PC-3 (cell line): ENCODE measurements at places on chromosomes 12 and 14. TPM values are rescaled to one million over a fixed set of nuclear protein-coding genes. Genes with fewer than 3 reads are reported as not detected.

- DNase-seq, result no peak
These were observed 19.7 kb downstream of the ASPG start for GRCh38 chr14:104105071-104105821.

TOMM20L gene
- not detected in 2 replicates for total RNA-seq

DNA sequence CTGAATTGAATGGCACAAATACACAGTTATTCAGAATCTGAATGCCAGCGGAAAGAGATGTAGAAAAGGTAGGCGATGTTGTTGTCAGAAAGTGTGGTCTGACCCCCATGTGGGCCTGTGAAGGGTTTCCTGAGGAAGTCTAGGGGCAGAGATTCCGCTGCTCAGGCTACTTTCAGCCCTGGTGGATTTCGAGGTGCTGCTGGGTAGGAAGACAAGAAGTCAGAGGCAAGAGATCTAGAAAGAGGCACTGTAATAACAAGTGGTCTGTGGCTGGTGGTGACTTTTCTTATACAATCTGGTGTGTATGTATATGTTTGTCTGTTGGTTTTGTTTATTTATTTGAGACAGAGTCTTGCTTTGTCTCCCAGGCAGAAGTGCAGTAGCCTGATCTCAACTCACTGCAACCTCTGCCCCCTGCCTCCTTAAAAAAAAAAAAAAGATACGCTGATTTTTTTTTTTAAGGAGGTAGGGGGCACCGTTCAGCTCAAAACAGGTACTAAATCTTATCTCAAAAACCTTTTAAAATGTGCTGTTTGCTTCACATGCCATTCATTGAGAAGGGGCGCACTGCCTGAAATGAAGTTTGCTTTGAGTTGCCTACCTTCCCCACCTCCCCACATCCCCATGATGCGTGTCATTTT is 27.1 kb upstream of the MANSC4 start:
- no peak for DNase-seq

EXOC3L4 gene
- 1.4 and 2.0 TPM in 2 replicates for total RNA-seq

DNA sequence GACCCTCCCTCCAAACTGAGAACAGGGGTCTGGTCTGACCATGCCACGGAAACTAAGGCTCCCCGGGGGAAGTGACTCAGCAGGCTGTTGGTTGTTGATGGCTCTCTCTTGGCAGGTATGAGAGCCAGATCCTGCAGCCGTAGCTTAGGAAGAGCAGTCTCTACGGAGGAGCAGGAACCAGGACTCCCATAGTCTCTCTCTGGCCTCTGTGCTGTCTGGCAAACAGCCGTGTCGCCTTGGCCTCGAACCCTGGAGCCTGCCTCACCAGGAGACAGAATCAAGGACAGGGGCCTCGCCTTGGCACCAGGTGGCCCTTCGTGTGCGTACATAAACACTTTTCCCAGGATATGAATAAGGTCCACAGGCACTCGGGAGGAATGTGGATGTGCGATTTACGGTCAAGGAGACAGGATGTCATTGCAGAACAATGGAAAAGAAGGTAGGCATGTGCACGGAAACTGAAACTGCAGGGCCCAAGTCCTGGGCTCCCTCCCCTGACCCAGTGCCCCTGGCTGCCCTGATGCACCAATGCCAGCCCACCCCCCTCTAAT is 7.9 kb downstream of the VWF start:
- peak; percentile 44 for DNase-seq

CCDC184 gene
- not detected in 2 replicates for total RNA-seq

GRCh38 chr12:76878899-76879709 is at the start of gene CSRP2:
CSRP2 (minus strand) TSS chr12:76879019; CDS start chr12:76866260, 12,759 bp downstream.
- peak; percentile 92 for DNase-seq

GRCh38 chr14:89041257-89041582 is 216.8 kb downstream of the TTC8 start:
- peak; percentile 78 for DNase-seq

GRCh38 chr14:93044556-93044955 is 71.2 kb downstream of the ITPK1 start:
- DNase-seq, result no peak

DNA sequence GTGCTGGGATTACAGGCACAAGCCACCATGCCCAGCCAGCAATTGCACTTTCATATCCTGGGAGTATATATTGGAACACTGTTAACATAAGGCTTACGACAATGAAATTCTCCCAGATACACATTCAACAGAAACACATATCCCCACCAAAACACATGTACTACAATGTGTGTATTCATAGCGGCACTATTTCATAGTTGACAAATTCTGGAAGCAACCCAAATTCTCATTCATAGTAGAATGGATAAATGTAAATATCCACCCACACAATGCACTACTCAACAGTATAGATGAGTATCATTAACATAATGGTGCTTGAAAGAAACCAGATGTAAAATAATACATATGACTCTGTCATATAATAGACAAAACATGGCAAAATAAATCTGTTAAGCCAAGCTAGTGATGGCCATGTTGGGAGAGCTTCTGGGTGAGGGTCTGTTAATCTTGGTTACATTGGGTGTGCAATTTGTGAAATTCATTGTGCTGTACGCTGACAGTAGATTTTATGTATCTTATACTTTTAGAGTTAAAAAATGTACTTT is 2.6 kb upstream of the DNAAF2 start:
- DNase-seq, result no peak

GRCh38 chr12:104628831-104629135 is 172.0 kb downstream of the CHST11 start:
- DNase-seq, result no peak

DLGAP5 gene
- 94.1 and 97.9 TPM in 2 replicates for total RNA-seq

TMEM119 gene
- not detected in 2 replicates for total RNA-seq

UNC79 gene
- not detected in 2 replicates for total RNA-seq

DNA sequence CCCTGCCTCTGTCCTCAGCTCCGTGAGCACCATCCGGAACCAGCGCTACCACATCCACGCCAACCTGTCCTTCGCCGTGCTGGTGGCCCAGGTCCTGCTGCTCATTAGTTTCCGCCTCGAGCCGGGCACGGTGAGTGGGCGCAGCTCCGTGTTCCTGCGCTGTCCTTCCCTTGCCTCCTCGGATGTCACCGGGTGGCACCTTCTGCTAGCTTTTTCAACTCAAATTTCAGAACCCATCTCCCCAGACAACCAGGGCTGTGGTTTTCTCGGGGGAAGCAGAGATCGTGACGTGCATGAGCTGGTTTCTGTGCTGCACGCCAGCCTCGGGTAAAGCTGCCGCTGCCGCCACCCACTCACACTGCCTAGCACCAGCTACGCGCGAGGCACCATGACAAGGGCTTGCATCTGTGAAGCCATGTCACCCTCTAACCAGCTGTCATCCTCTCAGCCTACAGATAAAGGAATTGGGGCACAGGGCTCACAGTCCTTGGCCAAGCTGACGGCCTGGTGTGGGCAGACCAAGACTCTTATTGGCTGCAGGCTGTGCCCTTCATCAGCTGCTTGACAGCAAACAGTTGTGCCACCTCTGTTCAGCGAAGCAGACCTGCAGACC is 152.1 kb downstream of the ADGRD1 start:
- DNase-seq, result no peak

GRCh38 chr12:96670334-96670899 is 181.0 kb downstream of the CFAP54 start:
- no peak for DNase-seq

GSC gene
- not detected in 2 replicates for total RNA-seq

- no peak for DNase-seq
These were observed 22.1 kb downstream of the SEC23A start for GRCh38 chr14:39080886-39081285.

DENND5B gene
- 4.2 and 14.2 TPM in 2 replicates for total RNA-seq

ST8SIA1 gene
- not detected in 2 replicates for total RNA-seq

- no peak for DNase-seq
These were observed 185.8 kb downstream of the SLC15A4 start for GRCh38 chr12:128637642-128638606.

TC2N gene
- total RNA-seq, result 3.7 and 6.2 TPM in 2 replicates

GRCh38 chr14:100885196-100885595 is 18.3 kb downstream of the RTL1 start:
- DNase-seq, result no peak

FGD4 gene
- 3.2 and 3.9 TPM in 2 replicates for total RNA-seq

DNA sequence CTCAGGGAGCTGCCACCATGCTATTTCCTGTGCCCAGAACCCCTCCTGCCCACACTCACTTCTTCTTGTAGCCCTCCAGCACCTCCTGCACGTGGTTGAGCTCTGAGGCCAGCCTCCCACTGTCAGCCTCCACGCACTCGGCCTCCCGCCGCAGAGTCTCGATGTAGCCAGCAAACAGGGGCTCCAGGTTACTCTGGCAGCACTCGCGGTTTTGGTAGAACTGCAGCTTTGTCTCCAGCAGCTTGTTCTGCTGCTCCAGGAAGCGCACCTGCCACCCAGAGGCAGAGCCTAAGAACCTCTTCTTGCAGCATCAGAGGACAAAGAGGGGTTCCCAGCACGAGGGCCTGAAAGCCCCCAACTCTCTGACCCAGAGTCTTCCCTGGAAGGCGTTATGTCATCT is 2.1 kb downstream of the KRT83 start:
- peak; percentile 42 for DNase-seq

FAM90A1 gene
- not detected in 2 replicates for total RNA-seq

DNA sequence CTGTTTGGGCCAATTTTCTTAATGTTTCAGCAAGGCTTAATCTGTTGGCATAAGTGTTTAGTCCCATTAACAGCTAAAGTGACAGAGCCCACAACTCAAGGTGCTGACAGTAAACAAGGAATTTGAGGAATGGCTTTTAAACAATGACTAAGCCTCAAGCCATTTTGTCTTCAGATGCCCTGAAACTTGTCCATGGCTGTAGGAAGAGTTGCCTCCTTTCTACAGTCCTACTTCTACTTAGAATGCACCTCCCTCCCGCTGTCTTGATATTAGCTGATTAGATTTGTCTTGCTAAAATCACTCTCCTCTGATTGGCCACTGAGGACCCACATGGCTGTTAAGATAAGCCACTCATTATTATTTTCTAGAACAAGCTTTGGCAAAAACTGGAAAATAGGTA is 188.4 kb upstream of the OTX2 start:
- no peak for DNase-seq

DNA sequence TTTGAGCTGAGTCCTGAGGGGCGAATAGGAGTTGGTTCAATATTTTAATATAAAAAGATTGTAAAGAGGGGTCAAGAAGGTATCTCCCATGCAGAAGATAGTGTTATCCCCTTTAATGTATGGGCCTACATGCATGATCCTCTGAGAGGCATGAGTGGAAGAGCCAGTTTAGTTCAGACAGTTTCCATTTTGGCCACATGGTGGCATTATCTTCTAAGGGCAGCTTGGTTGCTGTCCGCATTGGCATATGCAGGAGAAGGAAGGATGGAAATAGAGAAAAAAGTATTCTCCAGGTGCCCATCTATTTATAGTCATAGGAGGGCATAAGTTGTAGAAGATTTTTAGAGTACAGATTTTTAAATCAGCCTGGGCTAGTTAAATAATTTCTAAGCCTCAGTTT is 5.4 kb downstream of the SAMD4A start:
- DNase-seq, result peak; percentile 82

SDR9C7 gene
- not detected in 2 replicates for total RNA-seq

NINJ2 gene
- total RNA-seq, result not detected in 2 replicates

OAS2 gene
- total RNA-seq, result 5.8 and 10.5 TPM in 2 replicates

GRCh38 chr14:65840118-65840751 is 427.7 kb downstream of the FUT8 start:
- DNase-seq, result no peak

DNA sequence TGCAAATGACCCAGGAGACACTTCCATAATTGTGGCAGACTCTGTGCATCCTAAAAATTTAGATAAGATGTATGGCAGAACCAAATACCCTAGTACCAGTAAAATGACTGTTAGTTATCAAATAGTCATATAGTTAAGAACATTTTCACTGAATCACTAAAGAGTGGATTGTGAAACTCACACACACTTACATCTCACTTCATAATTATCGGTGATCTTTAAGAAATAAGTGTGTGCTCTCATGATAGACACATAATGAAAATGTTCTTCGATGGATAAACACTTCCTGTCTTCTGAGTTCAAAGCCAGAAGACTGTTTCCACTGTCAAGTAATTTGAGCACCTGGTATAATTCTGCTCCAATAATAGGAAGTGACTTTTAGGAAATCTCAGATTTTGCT is 19.1 kb upstream of the KLRB1 start:
- no peak for DNase-seq

GRCh38 chr12:114995891-114996290 is 311.9 kb upstream of the TBX3 start:
- DNase-seq, result peak; percentile 34

GRCh38 chr14:31419967-31420318 is 407 bp downstream of the HEATR5A start:
- DNase-seq, result peak; percentile 58

GRCh38 chr12:64780531-64781279 is 21.5 kb upstream of the GNS start:
- DNase-seq, result peak; percentile 59

DNA sequence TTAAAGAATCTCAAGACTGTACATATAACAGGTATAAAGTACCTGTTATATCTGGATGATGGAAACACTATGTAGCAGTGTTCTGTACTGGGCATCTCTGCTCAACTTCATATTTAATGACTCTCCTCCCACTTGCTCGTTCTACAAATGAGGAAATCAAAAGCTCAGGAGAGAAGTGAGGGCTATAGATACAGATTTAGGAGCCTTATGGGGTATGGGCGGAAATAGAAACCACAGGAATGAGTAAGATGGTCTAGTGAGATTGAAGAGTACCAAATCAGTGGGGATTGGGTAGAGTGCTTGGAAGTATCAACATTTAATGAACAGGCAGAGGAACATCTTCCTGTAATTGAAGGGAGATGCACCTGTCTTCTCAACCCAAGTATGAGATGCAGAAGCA is 23.8 kb upstream of the POLR3B start:
- DNase-seq, result no peak

GRCh38 chr12:6277982-6278438 is 32.5 kb upstream of the PLEKHG6 start:
- DNase-seq, result peak; percentile 69

GRCh38 chr12:65505386-65506121 is 227.1 kb downstream of the MSRB3 start:
- peak; percentile 7 for DNase-seq

DNA sequence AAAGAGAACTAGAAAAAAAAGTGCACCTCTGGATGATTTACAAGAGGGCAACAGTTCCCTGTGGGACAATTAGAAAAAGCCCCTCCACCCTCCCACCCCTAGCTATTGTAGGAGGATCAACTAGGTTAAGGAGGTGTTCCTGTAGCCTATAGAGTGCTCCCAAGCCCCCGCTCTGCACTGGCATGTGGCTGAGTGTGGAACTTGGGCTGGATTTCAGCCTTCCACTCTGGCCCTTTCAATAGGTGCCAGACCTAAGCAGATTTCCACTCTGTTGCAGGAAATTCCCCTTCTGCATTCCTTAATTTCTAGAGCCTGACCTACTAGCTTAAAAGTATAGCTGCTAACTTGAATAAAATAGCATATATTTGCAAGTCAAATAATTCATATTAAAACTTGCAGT is 2.8 kb downstream of the NFATC4 start:
- no peak for DNase-seq

OSBPL8 gene
- 28.5 and 42.6 TPM in 2 replicates for total RNA-seq

FBLN5 gene
- total RNA-seq, result 0.17 and 0.58 TPM in 2 replicates

GRCh38 chr12:93663729-93664084 is 13.5 kb upstream of the CRADD start:
- DNase-seq, result no peak

- no peak for DNase-seq
These were observed 73.8 kb downstream of the ACTN1 start for GRCh38 chr14:68905107-68905895.

FGF23 gene
- total RNA-seq, result not detected in 2 replicates

LTB4R2 gene
- total RNA-seq, result 9.3 and 19.3 TPM in 2 replicates
